ENCODE measurements at places on chromosomes 3 and 15.

GRCh38 chr3:46947546-46947901 is 29.0 kb downstream of the CCDC12 start:
- DNase-seq, result no peak

DNA sequence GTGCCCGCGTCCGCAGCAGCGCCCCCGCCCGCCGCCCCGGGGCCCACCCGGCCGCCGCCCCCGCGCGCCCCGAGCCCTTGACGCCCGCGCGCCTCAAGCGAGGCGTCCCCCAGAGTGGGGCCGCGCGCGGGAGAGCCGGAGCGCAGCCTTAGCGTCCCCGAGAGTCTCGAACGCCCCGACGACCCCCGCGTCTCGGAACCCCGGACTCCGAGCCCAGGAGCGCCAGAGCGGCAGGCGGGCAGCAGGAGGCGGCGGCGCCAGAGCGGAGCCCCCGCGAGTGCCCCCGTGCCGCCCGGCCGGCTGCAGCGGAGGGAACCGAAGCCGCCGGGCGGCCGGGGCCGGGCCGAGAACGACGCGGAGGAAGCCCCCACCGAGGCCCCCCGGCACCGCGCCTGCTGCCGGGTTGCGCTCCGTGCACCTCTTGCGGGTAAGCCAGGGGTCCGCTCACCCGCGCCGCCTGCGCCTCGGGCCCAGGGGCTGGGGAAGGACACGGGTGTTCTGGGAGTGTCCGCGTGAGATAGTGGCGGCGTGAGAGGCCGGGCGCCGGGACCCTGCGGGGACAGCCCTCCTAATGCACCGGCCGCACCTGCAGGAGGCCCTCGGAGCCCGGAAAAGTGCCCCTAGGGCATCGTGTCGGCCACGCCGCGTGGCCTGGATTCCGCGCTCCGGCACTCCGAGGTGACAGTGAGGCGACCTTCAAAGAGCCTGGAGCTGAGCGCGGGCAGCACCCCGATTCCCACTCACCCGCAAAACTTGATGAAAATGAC is 52.0 kb upstream of the ULK4 start:
- DNase-seq, result peak; percentile 47

GRCh38 chr3:150079029-150079739 is 108.5 kb upstream of the PFN2 start:
- DNase-seq, result no peak

- no peak for DNase-seq
Measured at GRCh38 chr3:12301513-12301912, 12.6 kb downstream of the PPARG start.

GRCh38 chr15:64443747-64444621 is 16.4 kb upstream of the ZNF609 start:
- DNase-seq, result no peak

DNA sequence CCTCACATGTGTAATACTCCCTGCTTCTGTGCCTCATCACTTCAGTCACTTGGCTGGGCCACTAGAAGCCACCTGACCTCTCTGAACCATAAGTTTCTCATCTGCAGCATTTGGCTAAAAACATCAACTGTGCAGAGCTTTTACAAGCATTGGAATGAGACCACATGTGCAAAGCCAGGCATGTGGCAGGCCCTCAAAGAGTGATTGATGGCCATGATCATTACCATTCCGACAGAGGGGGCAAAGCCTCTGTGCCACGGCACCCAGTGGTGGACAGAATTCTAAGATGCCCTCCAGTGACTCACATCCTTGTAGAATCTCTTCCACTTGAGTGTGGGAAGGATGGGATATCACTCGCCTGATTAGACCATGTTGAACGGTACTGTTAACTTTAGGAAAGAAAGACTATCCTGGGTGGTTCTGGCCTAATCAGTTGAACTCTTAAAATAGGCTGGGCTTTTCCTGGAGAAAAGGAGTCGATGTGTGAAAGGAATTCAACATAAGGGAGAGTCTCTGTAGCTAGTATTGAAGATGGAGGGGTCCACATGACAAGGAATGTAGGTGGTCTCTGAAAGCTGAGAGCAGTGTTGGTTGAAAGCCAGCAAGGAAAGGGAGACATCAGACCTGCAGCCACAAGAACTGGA is 13.5 kb downstream of the CDCP1 start:
- DNase-seq, result no peak

DNA sequence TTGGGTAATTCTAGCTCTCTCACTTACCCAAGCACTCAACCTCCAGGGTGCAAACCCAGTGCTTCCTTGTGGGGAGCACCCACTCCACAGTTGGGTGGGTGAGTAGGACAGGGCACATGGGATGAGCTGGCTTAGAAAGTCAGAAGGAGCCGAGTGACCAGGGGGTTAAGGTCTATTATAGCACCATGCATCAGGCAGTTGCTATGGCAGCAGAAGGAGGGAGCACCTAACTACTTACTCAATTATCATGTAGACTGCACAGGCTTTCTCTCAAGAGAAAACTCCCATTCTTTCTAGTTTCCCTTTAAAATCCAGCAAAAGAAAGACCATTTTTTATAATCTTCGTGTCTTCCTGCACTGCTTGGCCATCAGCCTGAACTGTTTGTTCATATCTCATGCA is 163.0 kb downstream of the OCA2 start:
- no peak for DNase-seq

- DNase-seq, result no peak
Measured at GRCh38 chr3:175287361-175287963, 428.3 kb downstream of the NAALADL2 start.

DNA sequence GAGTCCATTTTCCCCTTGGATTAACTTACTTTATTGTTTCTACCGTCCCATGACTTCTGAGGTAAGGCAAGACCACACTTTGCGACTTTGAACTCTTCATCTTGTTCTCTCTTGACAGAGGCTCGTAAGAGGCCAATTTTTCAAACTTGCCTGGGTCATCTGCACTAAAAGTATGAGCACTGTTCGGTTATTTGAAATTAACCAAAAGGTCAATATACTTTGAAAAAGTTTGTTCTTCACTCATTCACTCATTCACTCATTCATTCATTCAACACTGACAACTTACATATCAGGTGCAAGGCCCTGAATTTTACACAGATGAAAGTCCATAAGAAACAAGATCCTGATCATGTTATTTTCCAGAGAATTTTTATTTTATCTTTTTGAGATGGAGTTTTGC is 57.9 kb downstream of the ATP1B3 start:
- DNase-seq, result no peak

- DNase-seq, result no peak
Measured at GRCh38 chr3:59502806-59503205, 453.0 kb upstream of the CFAP20DC start.

GRCh38 chr15:44231842-44232241 is 36.8 kb upstream of the FRMD5 start:
- no peak for DNase-seq

DNA sequence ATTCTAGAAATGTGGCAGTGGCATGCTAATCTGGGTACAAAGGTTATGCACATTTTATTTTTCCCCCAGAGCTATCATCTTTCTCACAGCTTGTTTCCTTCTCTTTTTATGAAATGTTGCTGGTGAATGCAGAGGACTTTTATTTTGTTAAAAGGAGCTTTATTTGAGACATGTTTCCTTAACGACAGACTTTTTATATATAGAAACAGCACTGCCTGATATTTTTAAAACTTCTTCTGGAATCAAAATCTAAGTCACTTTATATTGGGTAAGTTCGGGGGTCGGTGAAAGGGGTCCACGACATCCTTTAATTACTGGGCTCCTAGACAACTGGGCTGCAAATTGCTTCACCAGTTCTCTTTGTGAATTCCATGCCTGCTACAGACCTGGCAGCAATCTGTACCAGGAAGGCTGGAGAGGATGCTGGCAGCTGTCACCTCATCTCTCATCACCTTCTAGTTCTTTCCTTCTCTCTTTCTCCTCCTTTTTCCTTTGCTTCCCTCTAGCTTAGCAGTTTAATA is 464.7 kb downstream of the PDCD6IP start:
- no peak for DNase-seq

DNA sequence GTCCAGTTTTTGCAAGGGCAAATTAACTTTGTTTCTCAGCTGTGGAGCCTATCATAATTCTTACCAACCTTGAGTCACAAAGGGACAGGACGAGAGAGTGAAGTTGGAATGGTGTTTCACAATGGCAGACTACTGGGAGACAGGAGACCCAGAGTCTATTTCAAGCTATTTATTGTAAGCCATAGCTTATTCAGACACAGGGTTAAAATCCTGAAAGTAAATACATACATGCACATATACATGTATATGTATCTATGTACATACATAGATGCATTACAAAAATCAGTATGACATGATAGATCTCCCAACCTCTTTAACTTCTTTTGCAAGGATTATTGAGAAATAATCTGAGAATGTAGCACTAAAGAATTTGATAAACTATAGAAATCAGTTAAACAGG is 86.3 kb downstream of the DNAJC13 start:
- no peak for DNase-seq

DNA sequence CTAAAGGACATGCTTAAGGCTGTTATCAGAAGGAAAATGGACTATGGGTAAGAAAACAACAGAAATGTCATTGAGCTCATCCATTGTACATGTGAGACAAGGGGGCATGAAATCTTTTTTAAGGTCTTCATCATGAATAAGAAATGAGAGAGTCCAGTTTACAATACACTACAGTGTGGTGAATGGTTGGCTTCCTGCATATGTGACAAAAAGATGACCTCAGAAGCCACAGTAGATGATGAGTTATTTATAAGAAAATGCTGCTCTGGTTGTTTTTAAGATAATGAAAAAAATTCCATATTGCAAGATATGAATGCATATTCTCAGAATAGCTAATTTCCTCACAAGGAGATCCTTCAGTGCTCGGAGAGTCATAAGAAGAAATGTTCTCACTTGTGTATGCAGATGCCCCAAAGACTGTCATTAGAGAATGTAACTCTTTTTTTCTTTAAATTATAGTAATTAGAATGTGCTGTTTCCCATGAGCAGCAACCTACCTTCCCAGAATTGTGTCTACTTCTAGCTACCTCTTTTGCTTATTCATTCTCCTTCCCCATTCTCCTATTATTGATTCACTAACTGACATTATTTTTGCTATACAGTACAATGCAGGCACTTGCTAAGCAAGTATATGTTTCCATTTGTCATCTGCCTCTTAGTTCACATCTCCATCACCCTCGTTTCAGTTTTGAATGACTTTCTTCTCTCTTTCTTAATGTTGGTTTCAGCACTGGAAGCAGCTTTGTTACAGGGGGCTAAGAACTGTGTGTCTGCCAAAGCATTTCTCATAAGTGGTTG is 152.0 kb upstream of the PEX5L start:
- DNase-seq, result no peak

GRCh38 chr3:52851348-52851747 is 16.5 kb upstream of the MUSTN1 start:
- DNase-seq, result no peak

DNA sequence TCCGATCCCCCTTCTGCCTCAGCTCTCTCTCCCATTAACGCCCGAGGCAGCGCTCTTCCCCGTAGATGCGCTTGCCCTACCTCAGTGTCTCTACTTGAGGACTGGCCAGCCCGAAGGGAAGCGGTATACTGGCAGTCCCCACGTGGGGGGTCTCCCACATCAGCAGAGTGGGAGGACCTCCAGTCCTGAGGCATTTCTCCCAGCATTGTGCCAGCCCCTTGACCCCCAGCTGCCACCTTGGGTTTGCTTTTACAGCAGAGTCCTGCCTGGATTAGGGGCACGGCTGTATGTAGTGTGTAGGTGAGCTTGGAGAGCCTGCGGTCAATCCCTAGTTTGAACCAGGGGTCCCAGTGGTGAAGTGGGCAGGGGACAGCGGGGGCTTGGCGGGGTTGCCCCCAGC is 767 bp downstream of the SEMA3F start:
- no peak for DNase-seq

GRCh38 chr3:69209413-69209812 is 87.0 kb upstream of the LMOD3 start:
- DNase-seq, result no peak

DNA sequence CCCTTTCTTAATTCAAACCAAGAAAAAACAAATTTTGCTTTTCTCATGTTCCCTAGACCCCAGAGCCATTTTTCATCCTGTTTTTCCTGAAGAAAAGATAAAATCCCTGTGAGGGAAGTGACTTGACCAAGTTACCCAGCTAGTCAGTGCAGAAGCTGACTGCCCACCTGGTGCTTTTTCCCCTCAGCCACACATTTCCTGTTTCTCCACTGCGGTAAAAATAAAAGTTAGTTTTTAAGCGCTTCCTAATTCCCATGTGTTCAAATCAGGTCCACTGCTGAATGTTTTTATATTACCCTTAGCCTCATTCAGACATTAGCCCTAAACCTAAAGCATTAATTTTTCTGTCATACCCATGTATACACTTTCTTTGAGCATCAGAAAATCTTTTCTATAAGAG is 26.1 kb downstream of the PPP2R3A start:
- DNase-seq, result no peak

DNA sequence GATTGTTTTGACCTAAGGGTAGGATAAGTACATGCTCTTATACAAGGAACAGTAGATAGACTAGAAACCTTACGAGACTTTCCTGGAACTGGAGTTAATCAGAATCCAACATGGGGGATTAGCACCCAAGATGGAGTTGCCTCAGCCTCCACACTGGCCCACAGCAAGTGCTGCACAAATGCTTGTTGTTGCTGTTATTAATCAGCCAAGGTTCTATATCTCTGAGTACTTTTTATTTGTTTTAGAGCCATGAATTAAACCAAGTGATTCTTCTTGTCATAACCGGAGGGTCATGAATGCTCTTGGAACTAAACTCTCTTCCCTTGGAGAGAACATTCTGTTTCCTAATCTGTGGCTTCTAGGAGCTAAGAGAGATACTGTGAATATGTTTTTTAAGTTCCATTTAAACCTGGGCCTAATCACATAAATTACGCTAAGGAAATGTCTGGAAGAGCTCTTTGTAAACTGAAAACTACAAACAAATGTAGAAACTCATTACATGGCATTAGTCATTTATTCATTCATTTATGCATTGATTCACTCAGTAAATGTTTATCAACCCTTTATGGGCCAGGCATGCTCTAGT is 5.7 kb upstream of the IL16 start:
- no peak for DNase-seq

DNA sequence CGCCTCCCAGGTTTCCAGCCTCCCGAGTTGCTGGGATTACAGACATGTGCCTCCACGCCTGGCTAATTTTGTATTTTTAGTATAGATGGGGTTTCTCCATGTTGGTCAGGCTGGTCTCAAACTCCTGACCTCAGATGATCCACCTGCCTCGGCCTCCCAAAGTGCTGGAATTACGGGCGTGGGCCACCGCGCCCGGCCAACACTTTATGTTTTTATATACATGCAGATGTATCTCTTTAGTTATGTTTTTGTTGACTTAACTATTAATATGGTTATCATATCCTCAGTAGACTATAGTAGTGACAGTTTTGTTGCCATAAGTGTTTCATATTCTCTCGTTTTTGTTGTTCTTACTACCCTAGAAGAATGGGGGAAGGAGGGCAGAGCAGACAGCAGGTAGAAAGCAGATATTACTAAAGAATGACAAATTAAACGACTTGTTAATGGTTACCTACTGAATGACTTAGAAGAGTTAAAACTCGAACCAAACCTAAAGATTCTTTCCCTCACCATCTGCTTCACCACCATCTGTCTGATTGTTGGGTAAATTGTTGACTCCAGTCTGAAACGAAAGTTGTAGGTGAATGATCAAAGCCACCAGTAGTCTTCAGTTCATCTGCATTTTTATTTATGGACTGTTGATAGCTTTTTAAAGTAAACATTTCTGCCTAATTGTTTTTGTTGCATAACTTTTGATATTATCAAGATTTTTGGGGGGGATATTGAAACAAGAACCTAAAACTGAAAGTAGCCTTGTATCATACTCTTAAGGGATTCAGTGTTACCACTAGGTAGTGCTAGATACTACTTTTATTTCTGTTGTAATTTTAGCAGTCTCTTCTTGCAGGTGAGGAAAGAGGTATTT is 89.3 kb downstream of the RASA2 start:
- no peak for DNase-seq
